ENCODE measurements at places on chromosomes 4 and X.
A peak's percentile ranks its signal among the peaks of the same experiment; 100 is the strongest.

DNA sequence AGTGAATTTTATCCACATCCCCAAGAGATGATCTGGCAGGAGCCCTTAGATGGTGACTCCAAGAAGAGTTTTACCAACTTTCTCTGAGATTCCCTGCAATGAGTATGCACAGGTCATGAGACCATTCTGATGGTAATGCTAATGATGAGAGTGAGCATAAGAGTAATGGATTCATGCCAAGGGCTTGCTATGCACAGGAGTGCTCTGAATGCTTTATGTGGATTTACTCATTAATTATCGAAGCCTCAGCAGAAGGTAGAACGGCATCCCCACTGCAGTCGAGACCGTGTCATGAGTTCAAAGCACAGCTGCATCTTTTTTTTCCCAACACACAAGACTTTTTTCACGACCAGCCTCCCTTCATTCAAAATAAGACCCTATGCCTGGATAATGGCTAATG is 355.0 kb downstream of the RAB28 start:
- no peak for DNase-seq

DNA sequence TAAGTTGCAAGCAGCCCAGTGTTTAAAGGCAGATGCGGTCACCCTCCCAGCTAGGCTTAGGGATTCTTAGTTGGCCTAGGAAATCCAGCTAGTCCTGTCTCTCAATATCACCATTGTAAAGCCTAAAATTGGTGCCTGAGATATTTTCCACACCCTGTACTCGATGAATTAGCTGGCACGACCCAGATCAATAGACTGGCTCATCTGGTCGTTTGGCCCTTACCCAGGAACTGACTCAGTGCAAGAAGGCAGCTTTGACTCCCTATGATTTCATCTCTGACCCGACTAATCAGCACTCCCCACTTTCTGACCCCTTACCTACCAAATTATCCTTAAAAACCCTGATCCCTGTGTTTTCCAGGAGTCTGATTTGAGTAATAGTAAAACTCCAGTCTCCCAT is 384.9 kb upstream of the SLC7A11 start:
- no peak for DNase-seq

DNA sequence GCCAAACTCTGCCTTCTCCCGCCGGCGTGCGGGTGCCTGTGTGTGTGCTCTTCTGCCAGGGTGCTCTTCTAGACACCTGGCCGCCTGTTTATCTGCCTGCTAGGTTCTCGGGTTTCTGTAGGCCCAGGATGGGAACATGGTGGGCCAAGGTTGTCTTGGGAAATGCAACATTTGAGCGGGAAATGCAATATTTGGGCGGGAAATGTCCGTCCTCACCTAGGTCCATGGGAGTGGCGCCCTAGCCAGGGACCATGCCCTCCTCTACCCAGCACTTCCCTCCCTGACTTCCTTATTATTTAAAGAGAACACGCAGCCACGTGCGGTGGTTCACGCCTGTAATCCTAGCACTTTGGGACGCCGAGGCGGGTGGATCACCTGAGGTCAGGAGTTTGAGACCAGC is 392.6 kb downstream of the FAT4 start:
- DNase-seq: no peak

DNA sequence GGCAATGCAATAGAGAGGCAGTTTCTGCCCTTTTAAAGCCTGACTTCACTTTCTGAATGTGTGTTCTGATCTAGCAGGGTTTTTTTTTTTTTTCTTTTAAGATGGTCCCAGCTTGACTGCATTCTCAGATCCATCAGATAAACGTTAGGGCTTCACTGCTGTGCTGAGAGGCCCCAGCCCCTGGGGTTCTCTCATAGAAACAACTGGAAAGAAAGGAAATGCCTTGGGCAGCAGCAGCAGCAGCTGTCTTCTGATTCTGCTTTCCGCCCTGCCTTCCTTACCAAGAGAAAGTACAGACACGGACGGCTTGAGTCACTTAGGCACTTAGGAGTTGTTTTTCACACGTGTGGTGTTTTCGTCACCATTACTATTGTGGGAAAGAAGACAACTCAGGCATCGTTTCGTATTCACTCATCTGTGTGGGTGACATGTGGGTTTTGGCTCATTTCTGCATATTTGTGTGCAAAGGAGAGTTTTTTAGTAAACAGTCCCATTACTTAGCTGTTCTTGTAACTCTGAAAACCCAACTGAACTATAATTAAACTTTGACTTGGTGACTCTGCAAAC is 172.0 kb downstream of the PTTG2 start:
- DNase-seq: peak; percentile 38

- DNase-seq: no peak
These were observed 95.5 kb downstream of the EIF4E start for GRCh38 chr4:98833384-98833783.

- no peak for DNase-seq
These were observed 26.2 kb downstream of the ATXN3L start for GRCh38 chrX:13293700-13294099.

DNA sequence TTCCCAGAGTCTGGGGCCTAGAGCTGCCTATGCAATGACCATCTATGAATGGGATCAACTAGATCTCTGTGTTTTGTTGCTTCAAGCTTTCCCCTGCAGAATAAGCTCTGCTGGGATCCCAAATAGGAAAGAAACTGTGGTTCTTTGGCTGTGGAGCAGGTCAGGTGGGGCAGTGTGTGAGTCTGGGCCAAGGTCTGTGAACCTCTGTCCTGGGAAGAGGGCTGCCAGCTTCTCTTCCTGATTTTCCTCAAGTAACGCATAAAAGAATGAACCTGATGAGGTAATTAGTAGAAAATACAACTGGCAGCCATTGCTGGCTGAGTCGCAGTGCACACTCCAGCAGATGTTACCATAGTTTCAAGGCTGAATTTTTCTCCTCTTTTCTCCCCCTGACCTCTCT is 4.6 kb upstream of the PIN4 start:
- no peak for DNase-seq

DNA sequence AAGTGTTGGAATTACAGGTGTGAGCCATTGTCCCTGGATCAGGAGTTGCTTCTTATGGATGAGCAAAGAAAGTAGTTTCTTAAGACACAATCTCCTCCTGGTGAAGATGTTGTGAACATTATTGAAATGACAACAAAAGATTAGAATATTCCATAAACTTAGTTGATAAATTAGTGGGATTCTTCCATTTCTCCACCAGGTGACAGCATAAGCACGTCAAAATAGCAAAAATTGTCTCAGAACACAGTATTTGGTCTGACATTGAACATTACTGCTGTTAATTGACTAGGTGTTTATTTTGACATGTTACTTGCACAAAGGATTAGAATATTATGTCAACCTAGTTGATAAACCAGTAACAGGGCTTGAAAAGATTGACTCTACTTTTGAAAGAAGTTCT is 21.6 kb downstream of the CLDN34 start:
- no peak for DNase-seq

GRCh38 chrX:40245488-40246071 is 147.8 kb upstream of the BCOR start:
- no peak for DNase-seq

- DNase-seq: peak; percentile 10
These were observed 779 bp upstream of the DDX60L start for GRCh38 chr4:168480931-168481611.

GRCh38 chr4:62342346-62342745 is 1142.2 kb downstream of the ADGRL3 start:
- DNase-seq: no peak

DNA sequence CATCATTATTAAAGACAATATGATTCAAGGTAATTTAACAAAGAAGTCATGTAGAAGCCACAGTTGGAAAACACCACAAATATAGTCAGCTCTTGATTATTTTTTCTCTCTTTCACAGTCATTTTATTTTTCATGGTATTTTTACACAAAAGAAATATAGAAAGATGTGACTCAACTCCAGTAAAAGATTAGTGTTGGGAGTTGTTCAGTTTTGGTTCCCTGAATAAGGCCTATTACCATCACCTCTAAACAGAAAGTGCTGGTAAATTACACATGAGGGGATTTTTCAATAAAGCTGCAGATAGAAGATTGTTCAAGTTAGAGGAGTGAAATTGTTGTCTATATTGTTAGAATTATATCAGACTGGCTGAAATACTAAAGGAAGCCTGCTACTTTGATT is 107.0 kb downstream of the DDIT4L start:
- no peak for DNase-seq

GRCh38 chr4:167020410-167020809 is 213.9 kb downstream of the SPOCK3 start:
- DNase-seq: no peak

DNA sequence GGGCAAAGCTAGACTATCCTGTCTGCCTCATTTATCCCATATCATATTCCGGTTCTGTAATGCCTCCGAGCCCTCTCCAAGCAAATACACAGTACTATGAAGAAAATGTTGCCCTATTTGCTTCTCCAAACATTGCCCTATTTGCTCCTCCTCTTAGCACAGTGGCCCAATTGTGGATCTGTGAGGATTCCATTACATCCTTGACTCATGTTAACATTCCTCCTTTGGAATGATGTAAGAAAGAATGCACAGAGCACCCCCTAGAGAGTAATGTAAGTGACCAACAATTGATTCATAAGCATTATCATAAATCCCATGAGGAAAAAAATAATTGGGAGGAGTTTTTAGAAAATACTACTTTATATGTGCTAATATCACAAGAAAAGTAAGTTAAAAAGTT is 11.3 kb upstream of the BTC start:
- DNase-seq: no peak

DNA sequence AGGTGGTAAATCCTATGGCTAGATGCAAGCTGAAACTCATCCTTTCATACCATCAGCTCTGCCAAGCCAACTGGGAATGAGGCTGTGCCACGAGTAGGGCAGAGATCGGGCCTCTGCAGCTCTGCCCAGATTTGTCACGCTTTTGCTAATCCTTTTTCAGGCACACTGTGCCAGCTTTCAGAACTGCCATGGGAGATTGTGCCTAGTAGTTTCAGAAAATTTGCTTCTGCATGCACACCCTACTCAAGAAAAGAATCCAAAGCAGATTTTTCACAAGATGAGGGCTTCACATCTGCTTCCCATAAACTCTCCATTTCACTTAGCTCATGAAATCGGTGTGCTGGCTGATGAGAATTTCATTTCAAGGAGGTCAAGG is 3.3 kb upstream of the ADH7 start:
- no peak for DNase-seq

GRCh38 chr4:65538571-65538970 is 131.7 kb downstream of the EPHA5 start:
- no peak for DNase-seq
